ENCODE measurements at places on chromosomes 11 and 22.

GRCh38 chr11:35953081-35953760 is 9.4 kb downstream of the LDLRAD3 start:
- no peak for DNase-seq

DNA sequence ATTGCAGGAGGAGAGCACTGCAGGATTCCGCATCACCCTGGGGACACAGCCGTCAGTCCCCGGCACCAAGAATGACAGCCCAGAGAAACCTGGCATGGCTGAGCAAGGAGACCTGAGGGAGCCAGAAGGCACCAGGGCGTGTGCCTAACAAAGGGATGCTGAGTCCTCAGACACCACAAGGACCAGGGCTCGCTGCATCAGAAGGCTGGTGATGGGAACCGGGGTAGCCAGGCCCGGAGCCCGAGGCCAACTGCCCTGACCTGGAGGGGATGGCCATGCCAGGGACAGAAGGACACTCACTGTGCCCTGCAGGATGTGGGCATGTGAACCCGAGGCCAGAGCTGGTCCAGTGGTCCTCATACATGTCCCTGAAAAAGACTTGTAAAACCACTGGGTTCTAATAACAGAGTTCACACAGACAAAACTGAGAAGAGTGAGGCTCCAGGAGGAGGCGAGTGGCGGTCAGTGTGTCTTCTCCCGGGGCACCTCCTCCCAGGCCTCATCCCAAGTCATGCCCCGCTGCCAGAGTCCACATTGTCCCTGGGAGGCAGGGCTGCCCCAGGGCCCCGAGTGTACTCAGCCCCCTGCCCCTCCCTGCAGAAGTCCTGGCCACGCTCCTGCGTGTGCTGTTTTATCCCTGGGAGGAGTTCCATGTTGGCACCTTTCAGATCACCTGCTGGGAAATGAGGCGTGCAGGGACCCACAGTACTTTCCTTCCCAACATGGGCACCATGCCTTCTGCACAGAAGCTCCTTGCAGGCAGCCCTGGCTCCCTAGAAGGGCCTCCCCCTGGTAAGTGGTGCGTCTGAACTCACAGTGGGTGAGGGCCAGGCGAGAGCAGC is 42.5 kb downstream of the TBX1 start:
- DNase-seq, result no peak

DNA sequence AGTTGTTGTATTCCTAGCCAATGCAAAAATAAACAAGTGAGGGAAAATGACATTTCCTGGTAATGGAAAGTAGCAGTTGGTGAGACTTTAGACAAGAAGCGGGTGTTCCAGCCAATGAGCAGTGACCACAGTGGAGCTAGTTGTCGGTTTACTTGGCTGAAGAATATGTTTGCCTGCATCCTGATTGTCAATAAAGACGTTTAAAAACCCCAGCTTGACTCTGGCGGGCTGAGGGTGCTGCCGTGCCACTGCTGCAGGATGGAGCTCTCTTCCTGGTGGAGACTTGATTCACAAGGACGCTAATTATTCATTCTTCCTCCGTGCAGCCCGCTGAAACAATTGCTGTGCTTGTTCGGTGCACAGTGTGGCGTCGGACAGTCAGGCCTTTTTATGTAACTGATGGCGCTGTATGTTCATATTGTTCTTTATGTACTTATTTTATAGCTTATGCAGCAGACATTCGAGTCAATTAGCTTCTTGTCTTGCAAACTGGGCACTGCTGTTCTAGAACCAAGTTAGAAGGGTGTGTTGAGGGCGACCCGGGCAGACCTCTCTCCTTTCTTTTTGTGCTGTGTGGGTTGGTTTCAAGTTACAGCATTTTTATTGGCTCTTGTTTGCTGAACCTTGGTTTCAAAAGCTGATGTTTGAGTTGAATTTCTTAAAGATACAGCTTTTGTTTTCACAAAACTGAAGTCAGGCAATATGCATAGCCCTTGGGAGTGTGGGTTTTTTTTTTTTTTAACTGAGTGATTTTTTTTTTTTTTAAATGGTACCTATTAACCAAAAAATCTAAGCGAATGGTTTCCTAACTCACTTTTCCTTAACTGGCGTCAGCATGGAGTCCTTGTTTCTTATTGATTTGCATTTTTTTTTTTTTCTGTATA is 153.9 kb downstream of the TEAD1 start:
- no peak for DNase-seq

GRCh38 chr11:115065830-115066664 is 387.7 kb downstream of the NXPE2 start:
- no peak for DNase-seq

DNA sequence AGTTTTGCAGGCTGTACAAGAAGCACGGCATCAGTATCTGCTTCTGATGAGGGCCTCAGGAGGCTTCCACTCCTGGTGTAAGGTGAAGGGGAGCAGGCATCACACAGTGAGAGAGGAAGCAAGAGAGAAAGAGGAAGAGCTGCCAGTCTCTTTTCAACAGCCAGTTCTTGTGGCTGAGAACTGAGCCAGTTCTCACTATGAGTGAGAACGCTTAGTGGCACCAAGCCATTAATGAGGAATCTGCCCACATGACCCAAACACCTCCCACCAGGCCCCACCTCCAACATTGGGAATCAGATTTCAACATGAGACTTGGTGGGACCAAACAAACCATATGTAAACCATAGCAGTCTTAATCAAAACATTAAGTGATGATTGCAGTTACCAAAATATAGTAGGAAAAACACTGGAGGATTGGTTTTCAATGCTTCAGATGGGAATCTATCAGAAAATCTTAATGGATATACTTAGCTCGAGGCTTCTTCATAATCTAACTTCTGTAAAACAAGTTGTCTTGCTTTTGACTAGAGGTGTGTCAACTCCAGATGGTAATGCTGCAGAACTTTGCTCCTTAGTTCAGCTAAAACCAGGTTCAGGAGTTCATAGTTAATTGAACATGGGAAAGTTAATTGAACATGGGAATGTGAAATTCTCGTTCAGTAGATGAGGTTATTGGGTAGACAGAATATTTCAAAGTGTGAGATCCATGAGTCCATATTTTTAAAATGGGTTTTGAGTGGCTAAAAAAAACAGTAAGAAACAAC is 12.2 kb downstream of the FAR1 start:
- DNase-seq, result no peak

DNA sequence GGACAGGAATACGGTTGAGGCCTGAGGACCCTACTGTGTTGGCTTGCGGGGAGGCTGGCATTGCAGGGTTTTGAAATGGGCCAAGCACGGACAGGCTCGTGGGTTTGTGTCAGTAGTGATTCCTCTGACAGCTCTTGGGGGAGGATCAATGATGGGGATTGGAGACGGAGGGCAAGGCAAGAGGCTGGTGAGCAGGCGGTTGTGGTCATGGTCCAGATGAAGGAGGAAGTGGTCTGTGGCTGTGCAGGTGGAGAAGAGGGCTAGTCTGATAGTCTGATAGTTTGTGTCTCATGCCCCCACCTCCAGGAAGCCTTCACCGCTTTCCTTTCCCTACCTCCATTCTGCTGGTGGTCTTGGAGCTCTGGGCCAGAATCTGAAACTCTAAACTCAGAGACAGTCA is 3.0 kb downstream of the MAFF start:
- no peak for DNase-seq

DNA sequence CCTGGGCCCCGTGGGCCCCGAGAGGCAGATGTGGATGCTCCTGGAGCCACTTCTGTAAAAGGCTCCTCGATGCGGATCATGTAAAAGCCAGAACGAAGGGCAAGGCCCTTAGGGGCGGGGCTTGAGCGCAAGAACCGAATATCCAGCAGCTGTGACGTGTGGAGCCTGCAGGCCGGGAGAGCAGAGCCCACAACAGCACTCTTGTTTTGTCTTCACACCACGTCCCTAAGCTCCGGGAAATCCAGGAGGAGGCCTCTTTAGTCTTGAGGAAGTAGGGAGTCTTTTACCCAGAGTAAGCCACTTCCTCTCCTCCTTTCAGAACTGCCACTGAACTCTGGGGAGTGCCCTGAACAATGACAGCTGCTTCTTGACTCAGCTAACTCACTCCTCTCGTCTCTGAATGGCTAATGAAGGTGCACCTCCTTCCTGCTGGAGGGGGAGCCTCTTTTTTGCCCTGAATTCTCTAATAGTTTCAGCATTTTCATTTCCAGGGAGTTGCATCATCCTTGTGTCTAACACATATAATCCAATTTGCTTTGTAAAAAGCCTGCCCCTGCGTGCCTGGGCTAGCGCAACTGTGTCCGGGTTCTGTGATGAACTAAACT is 12.5 kb downstream of the L3MBTL2 start:
- DNase-seq, result peak; percentile 91

DNA sequence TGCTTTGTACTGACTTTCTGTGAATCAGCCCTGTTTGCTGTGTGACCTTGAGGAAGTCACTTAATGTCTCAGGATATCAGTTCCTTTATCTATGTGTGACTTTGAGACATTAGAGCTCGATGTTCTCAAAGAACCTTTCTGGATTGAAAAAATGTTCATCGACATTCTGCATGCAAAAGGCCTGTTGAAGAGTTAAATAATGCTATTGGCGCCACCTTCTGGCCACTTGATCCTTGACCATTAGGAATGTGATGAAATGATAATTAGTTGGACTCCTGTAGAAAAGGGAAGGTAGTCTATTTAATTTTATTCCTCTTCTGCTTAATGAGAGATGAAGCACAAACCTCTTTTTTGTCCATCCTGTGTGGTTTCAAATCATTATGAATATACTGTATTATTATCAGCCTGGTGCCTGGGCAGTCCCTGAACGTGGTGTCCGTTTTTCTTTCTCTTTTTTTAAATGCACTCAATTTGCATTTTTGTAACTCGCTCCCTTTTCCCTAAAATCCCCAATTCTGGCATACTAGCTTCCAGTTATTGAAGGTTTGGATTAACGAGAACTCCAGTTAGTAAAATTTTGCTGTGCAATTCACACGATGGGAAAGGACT is 20.7 kb downstream of the ELF5 start:
- DNase-seq, result no peak

- no peak for DNase-seq
These were observed 1.1 kb upstream of the CD6 start for GRCh38 chr11:60970369-60970774.

DNA sequence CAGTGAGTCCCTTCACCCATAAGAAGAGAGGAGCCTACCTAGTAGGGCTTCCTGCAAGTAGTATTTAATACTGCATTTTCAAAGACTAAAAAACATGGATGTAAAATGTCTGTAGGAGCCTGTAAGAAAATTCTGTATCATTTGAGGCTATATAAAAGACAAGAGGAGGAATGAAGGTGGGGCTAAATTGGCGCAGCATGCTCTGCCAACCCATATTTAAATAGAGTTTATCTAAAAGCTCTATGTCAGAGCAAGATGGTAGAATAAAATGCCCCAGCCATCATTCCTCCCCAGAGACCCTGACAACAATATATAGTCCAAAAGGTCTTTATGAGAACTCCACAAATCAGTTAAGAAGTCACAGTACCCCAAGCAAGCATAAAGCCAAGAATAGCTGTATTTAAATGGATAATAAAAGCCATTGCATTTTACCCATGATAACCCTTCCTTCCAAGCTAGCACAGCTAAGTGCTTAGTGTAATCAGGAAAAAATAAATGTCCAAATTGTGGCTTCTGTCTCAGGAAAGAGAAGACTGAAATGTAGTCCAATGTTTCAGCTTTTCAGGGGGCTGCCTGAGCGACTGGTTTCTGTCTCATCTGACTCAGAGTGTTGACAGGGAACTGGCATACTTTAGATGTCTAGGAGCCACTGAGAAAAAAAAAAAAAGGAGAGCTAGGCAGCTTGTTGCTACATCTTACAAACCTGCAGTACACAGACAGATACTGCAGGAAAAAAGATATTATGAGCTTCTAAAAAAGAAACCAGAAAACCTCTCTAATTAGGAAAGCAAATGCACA is 258.6 kb downstream of the METTL15 start:
- DNase-seq, result no peak

GRCh38 chr11:69966583-69966835 is 111.6 kb upstream of the ANO1 start:
- no peak for DNase-seq

DNA sequence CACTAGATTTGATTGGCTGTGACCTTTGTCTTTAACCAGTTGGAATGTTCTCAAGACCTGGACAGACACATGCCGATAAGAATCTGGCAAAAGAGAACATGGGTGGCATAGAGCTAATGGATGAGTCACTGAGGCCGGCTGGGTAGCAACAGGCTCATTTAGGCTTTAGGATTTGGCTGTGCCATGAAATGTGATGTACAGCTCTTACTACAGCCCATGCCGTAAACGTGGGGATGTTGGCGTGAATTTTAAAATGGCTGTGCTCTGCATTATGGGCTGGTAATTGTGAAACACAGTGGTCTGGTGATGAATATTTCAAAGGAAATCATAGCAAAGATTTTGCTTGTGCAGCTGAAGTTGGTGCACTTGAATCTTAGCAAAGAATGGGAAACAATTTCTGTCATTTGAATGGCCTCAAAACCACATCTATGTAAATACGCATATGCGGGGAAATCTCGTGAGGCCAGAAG is 332.4 kb downstream of the TBC1D22A start:
- no peak for DNase-seq

Data from SIG-M5 (cell line).